ENCODE measurements at places on chromosomes 7 and 10.

- DNase-seq: no peak
These were observed 31.2 kb downstream of the ARMH3 start for GRCh38 chr10:102024799-102025198.

DNA sequence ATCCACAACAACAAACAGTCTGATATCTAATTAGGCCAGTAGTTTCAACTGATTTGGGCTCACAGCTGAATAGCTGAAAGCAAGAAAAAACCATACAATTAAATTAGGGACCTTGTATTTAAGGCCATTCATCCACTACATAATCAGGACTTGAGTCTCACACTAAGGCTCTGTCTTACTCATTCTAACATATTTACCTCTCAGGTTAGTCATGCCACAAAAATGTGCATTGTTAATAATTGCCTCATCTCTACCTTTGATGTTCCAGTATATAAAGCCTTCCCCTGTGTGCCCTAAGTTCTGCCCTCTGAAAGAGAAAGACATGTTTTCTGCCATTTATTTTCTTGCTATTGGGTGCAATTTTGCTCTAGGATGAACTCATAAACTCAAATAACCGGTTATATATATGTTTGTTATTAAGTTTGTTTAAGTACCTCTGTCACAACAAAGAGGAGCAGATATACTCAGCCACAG, 5.3 kb upstream of the C1GALT1 start:
- no peak for DNase-seq

GRCh38 chr7:101936223-101936610, 118.8 kb downstream of the CUX1 start:
- DNase-seq: no peak

DNA sequence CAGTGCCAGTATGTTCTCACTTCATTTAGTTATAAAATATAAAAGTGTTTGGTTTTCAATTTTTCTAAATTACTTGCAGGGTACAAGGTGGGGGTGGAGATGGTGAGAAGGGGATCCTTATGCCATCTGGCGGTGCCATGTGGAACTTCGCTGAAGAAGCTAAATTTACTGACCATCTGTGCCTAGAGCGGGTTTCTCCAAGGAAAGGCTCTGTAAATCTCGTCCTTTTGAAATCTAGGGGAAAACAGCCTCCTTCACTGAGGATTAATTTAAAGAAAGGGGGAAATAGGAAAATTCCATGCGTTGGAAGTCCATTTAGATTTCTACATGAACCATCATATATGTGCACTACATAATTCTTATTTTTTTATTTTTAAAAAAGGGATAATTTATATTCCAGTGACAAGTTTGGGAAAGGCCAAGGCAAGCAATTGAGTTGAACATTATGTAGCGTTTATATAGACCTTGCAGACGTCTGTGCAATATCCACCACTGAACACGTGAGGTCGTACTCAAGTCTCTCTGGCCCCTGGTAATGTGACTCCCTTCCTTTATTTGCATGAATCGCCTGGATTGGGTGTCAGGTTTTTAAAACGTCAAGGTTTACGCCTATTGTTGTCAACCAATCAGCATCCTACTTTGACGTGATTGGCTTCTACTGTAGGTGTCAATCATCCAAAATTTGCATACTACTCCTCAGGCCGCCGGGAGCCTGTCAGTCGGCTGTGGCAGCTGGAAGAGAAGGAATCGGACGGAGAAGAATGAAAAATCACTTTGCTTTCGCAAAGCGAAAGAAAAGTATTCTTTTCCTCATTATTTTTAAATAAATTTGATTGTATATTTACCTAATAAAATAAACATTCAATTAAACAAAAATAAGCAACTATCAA, 297.1 kb upstream of the NFE2L3 start:
- no peak for DNase-seq

GRCh38 chr10:43127442-43127841, 10.8 kb upstream of the CSGALNACT2 start:
- no peak for DNase-seq

DNA sequence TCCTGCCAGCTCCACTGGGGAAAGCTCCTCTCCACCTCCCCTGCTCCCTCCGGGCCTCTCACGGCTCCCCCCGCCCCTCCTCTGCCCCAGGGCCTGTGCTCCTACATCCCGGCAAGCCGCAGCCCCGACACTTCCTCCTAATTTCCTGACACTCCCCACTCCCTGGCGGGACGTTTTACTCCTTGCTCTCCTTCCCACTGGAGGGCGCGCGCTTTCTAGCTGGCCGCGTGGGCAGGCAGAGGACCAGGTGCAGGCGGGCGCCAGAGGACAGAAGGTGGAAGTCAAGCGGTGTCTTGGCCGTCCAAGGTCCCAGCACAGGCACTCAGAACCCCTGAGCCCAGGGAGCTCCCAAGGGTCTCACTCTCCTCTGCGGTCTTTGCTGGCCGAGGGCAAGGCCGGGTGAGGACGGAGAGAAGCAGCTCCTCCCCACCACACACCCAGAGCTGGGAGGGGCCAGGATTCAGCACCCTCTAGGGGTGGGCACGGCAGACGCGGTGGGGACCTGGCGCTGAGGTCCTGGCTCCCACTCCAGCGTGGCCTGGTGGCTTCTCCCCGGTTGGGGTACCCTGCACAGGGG, 19.1 kb downstream of the ADAM8 start:
- no peak for DNase-seq

DNA sequence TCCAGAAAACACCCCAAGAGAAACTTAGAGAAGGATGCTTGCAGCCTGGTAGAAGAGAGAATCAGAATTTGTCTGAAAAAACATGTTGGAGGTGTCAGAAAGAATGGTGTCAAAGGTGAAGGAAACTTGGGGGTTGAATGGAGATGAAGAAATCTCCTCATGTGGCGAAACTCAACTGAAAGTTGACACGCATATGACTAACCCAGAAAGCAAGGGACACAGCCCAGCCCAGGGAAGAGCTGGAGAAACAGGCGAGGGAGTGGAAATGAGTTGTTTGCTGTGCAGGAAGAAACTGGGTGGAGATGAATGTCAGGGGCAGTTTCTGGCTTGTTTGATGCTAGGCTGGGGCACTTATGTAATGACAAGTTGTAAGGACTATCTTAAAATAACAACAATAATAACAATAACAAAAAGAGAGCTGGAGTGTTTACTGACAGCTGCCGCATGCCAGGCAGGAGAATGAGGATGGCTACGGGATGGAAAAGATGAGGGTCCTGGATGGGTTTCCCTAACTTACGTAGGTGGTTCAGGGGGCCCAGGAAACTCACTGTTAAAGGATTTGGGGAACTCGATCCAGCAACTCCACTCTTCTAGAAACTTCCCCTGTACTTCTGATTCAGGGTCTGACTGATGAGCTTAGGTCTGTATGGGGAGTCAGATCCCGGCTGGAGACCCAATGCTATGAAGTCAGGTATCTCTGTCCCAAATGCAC, 57.4 kb downstream of the MAP3K8 start:
- DNase-seq: no peak
